ENCODE measurements at places on chromosomes 7 and 10. TPM values are rescaled to one million over a fixed set of nuclear protein-coding genes. Genes with fewer than 3 reads are reported as not detected.

Gene TMEM178B
- total RNA-seq = 0.10 TPM

Gene TRIL
- not detected for total RNA-seq

Gene FKBP6
- total RNA-seq = not detected

Gene ANKRD1
- total RNA-seq = not detected

Gene UCMA
- not detected for total RNA-seq
